CD4-positive, alpha-beta T cell (primary cell): ENCODE measurements at places on chromosomes 2 and 18.
A peak's percentile ranks its signal among the peaks of the same experiment; 100 is the strongest.

- peak overlapping the region; percentile 27 for H3K4me3 ChIP-seq
- H3K27ac ChIP-seq = peak overlapping the region; percentile 11
- no peaks in the 10 kb centered on the region for H3K27me3 ChIP-seq
- H3K4me1 ChIP-seq = peaks cover 65% of the 10 kb centered on the region
- DNase-seq = peak; percentile 89
- no peaks in the 10 kb centered on the region for H3K36me3 ChIP-seq
Measured at GRCh38 chr18:23071285-23071684, 64.0 kb upstream of the CABLES1 start.

DNA sequence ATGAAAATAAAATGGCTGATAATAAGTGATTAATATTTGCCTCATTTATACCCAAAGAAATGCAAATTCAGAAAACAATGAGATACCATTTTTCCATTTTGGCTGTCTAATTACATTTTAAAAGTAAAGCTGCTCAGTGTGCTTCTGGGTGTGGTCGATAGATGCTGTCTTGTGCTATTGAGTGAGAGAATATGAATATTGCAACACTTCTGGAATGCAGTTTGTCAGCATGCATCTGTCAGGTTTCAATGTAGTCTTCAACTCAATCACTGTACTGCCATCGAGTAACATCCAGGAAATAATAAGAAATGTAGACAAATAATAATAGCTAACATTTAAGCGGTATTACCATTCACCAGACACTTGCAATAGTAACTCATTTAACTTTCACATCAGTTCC is 3.9 kb downstream of the IL18R1 start:
- H3K27ac ChIP-seq = no peak overlapping the region
- no peak overlapping the region for H3K4me3 ChIP-seq
- DNase-seq = no peak
- H3K4me1 ChIP-seq = peaks cover 31% of the 10 kb centered on the region
- no peaks in the 10 kb centered on the region for H3K27me3 ChIP-seq

- H3K27me3 ChIP-seq = no peaks in the 10 kb centered on the region
- H3K4me1 ChIP-seq = peaks cover 30% of the 10 kb centered on the region
- H3K4me3 ChIP-seq = peak overlapping the region; percentile 83
- no peak for DNase-seq
- H3K27ac ChIP-seq = peak overlapping the region; percentile 68
Measured at GRCh38 chr2:199955007-199955338, 318 bp downstream of the TYW5 start.

- H3K36me3 ChIP-seq = no peaks in the 10 kb centered on the region
- H3K4me3 ChIP-seq = no peak overlapping the region
- no peaks in the 10 kb centered on the region for H3K4me1 ChIP-seq
- no peak for DNase-seq
- H3K27me3 ChIP-seq = peaks cover 4% of the 10 kb centered on the region
Measured at GRCh38 chr2:172726172-172726735, 9.4 kb upstream of the RAPGEF4 start.

- no peak overlapping the region for H3K27ac ChIP-seq
- H3K36me3 ChIP-seq = no peaks in the 10 kb centered on the region
- no peak for DNase-seq
- no peak overlapping the region for H3K4me3 ChIP-seq
- peaks cover 11% of the 10 kb centered on the region for H3K4me1 ChIP-seq
Measured at GRCh38 chr18:10562773-10563160, 36.9 kb downstream of the NAPG start.

DNA sequence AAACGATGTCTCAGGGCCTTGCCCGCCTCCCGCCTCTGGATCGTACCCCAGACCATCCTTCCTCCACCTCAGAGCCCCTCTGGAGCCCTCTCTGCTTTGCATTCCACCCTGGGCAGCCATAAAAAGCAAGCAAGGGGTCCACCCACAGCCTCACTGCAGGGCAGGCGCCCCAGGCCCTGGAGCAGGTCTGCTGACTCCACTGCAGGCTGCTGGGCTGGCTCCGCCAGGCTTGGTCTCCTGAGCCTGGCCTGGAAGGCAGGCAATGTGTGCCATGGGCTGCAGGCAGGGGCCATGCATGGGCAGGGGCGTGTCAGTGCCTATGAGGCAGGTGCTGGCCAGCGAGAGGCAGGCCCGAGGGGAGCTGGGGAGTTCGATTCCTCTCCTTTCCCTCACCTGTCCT is 186.0 kb downstream of the ANKRD30B start:
- H3K36me3 ChIP-seq = no peaks in the 10 kb centered on the region
- no peaks in the 10 kb centered on the region for H3K27me3 ChIP-seq
- no peak for DNase-seq
- H3K4me3 ChIP-seq = no peak overlapping the region
- H3K27ac ChIP-seq = no peak overlapping the region

DNA sequence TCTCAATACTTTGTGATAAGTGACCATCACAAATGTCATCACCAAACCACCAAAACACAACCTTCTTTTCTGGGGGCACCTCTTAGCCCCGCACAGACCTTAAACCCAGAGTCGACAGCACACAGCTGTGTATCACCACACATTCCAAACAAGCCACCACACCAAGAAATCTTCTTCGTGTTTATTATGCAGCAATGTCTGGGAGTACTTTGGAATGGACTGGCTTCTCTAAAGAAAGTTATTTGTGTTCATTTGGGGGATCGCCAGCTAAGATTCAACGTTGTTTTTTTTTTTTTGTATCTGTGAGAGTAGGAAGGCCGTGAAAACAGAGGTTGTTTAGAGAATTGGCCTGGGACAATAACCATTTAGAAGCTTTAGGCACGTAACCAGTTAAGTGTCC is 1.1 kb upstream of the MTA3 start:
- no peaks in the 10 kb centered on the region for H3K36me3 ChIP-seq
- no peak for DNase-seq
- no peaks in the 10 kb centered on the region for H3K27me3 ChIP-seq
- peaks cover 12% of the 10 kb centered on the region for H3K4me1 ChIP-seq
- H3K4me3 ChIP-seq = no peak overlapping the region

DNA sequence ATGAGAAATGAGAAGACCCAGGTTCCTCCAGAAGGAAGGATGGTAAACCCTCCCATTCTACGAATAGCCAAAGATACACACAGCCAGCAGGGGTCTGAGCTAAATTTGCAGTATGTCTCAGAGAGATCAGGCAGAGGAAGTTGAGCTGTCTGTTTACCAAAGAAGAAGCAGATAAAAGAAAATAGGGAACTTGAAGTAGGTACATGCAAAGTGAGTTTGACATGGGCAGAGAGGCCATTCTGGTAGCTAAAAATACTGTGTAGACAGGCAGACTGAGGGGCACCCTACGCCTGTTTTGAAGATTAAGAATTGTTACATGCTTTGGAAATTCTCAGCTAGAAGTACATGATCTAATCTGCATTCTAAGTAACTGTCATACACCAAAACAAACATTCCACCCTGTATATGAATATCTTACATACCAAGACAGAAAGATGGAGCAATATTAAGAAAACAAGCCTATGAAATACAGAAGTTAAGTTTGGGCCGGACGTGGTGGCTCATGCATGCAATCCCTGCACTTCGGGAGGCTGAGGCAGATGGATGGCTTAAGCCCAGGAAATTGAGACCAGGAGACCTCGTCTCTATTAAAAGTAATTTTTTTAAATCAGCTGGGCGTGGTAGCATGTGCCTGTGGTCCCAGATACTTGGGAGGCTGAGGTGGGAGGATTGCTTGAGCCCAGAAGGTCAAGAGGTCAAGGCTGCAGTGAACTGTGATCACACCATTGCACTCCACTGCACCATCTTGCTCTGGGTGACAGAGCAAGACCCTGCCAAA is 157.9 kb downstream of the ANKRD44 start:
- H3K27me3 ChIP-seq = no peaks in the 10 kb centered on the region
- H3K4me1 ChIP-seq = peaks cover 44% of the 10 kb centered on the region
- no peak for DNase-seq
- no peak overlapping the region for H3K4me3 ChIP-seq
- H3K27ac ChIP-seq = peak overlapping the region; percentile 63

DNA sequence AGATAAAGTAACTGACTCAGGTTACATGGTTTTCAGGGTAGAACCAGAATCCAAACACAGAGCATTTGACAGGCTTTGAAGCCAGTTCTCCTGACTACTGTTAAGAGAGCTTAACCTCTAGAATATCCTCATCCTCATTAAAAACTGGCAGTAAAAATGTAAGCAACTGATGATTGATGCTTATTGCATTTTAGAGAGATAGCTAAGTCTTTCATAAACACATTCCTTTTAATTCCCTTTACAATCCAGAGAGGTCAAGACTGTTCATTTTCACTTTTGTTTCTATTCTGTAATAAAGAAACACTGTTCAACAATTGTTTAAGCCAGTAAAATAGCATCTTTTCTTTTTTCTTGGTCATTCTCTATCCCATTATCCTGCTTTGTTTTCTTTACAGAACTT is 53.9 kb upstream of the RAB27B start:
- H3K27me3 ChIP-seq = no peaks in the 10 kb centered on the region
- no peaks in the 10 kb centered on the region for H3K4me1 ChIP-seq
- H3K27ac ChIP-seq = no peak overlapping the region
- no peak overlapping the region for H3K4me3 ChIP-seq
- no peak for DNase-seq

DNA sequence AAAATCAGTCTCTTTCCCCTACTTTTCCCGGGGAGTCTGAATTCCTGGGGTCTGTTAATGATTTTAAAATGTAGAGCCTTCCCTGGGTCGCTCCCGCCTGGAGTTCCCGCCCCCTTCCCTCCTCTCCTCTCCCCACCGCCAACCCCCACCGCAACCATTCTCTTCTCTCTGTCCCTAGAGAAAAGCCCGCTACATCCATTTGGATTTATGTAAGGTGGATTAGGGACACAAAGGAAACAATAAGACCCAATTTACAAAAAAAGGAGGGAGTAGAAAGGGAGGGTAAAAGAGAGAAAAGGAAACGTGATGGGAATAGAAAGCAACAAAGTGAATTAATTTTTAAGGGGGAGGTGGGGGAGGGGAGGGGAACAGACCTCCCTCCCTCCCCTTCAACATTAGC is 2.2 kb downstream of the EPHA4 start:
- peaks cover 47% of the 10 kb centered on the region for H3K4me1 ChIP-seq
- no peak for DNase-seq
- H3K36me3 ChIP-seq = no peaks in the 10 kb centered on the region
- no peak overlapping the region for H3K27ac ChIP-seq
- H3K4me3 ChIP-seq = peak overlapping the region; percentile 84

GRCh38 chr2:275466-275865 is 10.7 kb downstream of the ACP1 start:
- peaks cover 87% of the 10 kb centered on the region for H3K36me3 ChIP-seq
- H3K4me1 ChIP-seq = no peaks in the 10 kb centered on the region
- no peak overlapping the region for H3K27ac ChIP-seq
- no peak overlapping the region for H3K4me3 ChIP-seq
- DNase-seq = no peak
- no peaks in the 10 kb centered on the region for H3K27me3 ChIP-seq

DNA sequence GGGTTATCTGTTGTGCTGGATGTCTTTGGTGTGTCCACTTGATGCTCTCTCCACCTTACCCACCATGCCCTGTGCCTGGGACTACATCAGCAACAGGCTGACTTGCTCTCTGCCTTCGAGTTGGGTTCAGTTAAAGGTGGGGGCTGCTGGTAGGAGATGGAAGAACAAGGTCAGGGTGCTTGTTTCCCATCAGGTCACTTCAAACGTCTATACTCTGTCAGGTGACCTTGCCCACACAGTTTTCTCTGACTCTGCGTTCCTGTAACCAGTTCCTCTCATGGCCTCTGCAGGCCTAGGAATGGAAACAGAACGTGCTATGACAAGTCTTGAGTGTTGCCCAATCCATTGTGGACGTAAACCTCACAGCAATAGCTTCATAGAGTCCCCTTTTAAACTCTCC is 38.4 kb upstream of the PAPOLG start:
- no peak for DNase-seq
- no peaks in the 10 kb centered on the region for H3K27me3 ChIP-seq
- no peak overlapping the region for H3K4me3 ChIP-seq
- no peaks in the 10 kb centered on the region for H3K4me1 ChIP-seq

DNA sequence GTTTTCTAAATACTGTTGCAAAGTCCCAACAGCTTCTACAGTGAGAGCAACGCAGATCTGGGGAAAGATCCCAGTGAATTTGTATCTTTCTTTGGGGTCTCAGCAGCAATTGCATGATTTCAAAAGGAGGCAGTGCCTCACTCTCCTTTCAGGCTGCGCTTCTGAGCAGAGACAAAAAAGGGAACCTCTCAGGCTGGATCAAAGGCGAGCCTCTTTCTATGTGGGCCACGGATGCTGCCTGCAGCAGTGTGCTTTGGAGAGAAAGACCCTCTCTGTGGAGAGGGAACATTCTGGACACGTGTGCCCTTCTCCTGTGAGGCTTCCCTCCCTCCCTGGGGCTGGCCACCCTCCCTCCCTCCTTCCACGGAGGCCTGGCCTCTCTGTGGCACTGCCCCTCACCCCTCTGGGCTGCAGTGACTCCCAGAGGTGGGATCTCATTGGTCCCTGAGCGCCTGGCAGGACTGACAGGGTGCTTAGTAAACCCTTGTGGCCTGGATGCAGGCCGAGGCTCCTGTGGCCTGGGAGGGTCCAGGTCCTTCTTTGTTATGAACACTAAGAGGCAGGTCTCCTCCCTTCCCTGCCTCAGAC is 21.6 kb upstream of the PDIA6 start:
- H3K4me3 ChIP-seq = no peak overlapping the region
- DNase-seq = no peak
- H3K36me3 ChIP-seq = no peaks in the 10 kb centered on the region
- peaks cover 13% of the 10 kb centered on the region for H3K27me3 ChIP-seq

- H3K27ac ChIP-seq = no peak overlapping the region
- H3K4me1 ChIP-seq = peaks cover 3% of the 10 kb centered on the region
- H3K36me3 ChIP-seq = no peaks in the 10 kb centered on the region
- DNase-seq = no peak
- H3K4me3 ChIP-seq = no peak overlapping the region
Measured at GRCh38 chr2:64952511-64953482, 36.4 kb upstream of the SLC1A4 start.

DNA sequence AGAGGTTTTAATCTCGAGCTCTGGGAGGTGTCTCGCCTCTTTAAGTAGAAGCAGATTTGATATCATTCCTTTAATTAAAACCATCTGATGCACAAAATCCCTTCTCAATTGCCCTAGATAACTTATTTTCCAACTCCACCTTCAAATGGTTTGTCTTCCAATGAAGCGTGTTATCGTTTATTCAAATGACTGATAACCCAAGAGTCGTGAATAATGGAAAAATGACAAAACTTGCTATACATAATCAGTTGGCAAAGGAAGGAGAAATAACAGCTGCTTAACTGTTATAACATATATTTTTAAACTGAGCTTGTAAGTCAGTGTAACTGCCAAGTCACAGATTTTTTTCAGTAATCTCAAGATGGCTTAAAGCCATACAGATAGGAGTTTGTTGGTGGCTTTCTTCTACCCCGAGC is 144.6 kb downstream of the QPCT start:
- H3K36me3 ChIP-seq = no peaks in the 10 kb centered on the region
- no peak for DNase-seq
- H3K27me3 ChIP-seq = no peaks in the 10 kb centered on the region
- H3K4me3 ChIP-seq = no peak overlapping the region

- no peak for DNase-seq
- H3K4me3 ChIP-seq = peak overlapping the region; percentile 10
- peaks cover 99% of the 10 kb centered on the region for H3K27me3 ChIP-seq
- no peak overlapping the region for H3K27ac ChIP-seq
- H3K4me1 ChIP-seq = peaks cover 13% of the 10 kb centered on the region
Measured at GRCh38 chr2:118834901-118835745, 12.3 kb downstream of the EN1 start.
